Astrocyte (in vitro differentiated cells and primary cell): ENCODE measurements at places on chromosomes 11 and 22. TPM values are rescaled to one million over a fixed set of nuclear protein-coding genes. Genes with fewer than 3 reads are reported as not detected.

LRRN4CL gene
- 0.17 and 0.43 TPM in 2 replicates for total RNA-seq

AGBL2 gene
- 1.4 and 2.1 TPM in 2 replicates for total RNA-seq

- H3K4me3 ChIP-seq = no peak overlapping the region
- no peaks in the 10 kb centered on the region for H3K36me3 ChIP-seq
- peak overlapping the region; percentile 76 for H3K27ac ChIP-seq
- peaks cover 52% of the 10 kb centered on the region for H3K4me1 ChIP-seq
- no peaks in the 10 kb centered on the region for H3K27me3 ChIP-seq
Observed at GRCh38 chr11:69008737-69009440, 4.2 kb downstream of the MRGPRF start.

OR9G1 gene
- total RNA-seq = not detected in 2 replicates

CDC42BPG gene
- total RNA-seq = 2.0 and 4.6 TPM in 2 replicates

DNA sequence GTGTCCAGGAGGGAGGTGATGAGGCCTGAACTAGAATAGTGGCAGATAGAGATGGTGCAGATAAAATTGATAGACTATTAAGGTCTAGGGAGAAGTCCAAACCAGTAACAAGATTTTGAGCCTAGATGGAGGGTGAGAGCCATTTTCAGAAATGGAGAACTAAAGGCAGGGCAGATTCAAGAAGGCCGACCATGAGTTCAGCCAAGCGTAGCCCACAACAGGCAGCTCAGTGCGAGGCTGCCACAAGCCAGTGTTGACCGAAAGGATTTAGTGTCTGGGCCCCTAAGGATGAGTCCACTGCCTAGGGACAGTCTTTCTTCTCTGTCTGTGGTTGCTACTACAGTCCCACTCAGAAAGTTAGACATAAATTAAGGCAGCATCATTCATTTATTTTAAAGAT, 51.7 kb downstream of the PPP2R1B start:
- peaks cover 15% of the 10 kb centered on the region for H3K4me1 ChIP-seq
- no peak for DNase-seq
- peaks cover 17% of the 10 kb centered on the region for H3K36me3 ChIP-seq

DNA sequence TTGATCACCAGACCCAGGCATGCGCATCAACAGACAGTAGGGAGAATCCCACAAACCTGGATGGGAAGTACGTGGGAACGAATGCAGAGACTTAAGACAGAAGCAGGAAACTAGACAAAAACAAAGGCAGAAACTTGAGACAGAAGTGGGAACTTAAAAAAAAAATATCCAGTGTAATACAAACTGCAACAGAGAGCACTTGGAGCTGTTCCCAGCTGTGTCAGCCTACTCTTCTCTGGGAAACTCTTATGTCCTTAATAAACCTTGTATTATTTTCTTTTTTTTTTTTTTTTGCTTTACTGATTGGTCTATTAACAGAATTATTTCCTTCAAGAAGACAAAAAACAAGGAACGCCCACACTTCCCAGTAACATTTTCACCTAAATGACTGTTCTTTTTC, 1818.1 kb upstream of the RAG2 start:
- H3K27ac ChIP-seq = no peak overlapping the region
- DNase-seq = peak; percentile 25
- no peaks in the 10 kb centered on the region for H3K4me1 ChIP-seq
- H3K36me3 ChIP-seq = no peaks in the 10 kb centered on the region

DNA sequence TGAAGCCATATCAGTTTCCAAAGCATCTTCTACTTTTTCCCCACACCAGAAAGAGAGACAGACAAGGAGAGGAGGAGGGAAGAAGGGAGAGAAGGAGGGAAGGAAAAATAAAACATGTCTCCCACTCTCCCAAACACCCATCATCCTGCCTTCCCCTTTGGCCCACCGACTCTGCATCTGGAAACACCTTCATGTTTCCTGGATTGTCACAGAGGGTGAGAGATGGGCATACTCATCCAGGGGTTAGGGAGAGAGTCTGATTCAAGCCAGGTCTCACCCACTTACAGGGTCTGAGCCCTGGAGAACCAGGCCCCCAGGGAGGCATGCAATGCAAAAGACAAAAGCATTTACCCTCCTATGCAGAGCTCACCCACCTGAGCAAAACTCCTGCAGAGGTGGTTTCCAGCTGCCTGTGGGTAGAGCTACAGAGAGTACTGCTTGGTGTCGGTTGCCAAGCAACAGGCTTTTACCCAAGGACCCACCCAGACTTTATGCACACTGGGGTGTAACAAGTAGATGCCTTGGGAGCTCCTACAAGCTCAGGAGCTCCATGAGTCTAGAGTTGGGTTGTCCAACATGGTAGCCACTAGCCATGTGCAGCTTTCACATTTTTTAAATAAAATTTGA, 33.4 kb downstream of the MN1 start:
- H3K27ac ChIP-seq = no peak overlapping the region
- H3K4me1 ChIP-seq = no peaks in the 10 kb centered on the region
- no peaks in the 10 kb centered on the region for H3K27me3 ChIP-seq
- H3K36me3 ChIP-seq = peaks cover 25% of the 10 kb centered on the region

GRCh38 chr11:104817973-104818372, 80.3 kb downstream of the CASP12 start:
- no peaks in the 10 kb centered on the region for H3K4me1 ChIP-seq
- no peak for DNase-seq
- H3K4me3 ChIP-seq = no peak overlapping the region
- H3K36me3 ChIP-seq = no peaks in the 10 kb centered on the region
- no peak overlapping the region for H3K27ac ChIP-seq
- H3K27me3 ChIP-seq = no peaks in the 10 kb centered on the region

DNA sequence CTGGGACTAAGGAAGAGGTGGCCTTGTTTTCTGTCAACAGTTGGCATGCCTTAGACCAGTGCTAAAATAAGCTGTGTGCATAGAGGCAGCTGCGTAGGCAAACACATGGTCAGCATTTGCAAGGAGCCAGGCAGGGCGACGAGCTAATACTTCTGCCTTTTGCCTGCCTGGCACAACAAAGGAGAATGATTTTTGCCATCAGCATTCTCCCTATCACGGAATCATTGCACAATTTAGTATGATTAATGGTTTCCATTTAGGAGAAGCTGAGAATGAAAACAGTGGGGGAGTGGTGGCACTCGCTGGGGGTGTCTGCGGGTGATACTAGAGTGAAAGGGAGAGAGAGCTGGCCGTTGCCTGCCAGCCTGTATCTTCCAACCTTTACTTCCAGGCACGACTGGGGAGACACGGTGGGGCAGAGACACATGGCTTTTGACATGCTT, 336.0 kb downstream of the CADM1 start:
- H3K4me1 ChIP-seq = peaks cover 3% of the 10 kb centered on the region
- peaks cover 7% of the 10 kb centered on the region for H3K27me3 ChIP-seq
- peak; percentile 26 for DNase-seq
- no peak overlapping the region for H3K4me3 ChIP-seq
- H3K36me3 ChIP-seq = no peaks in the 10 kb centered on the region

TTC28 gene
- total RNA-seq = 23.2 and 24.4 TPM in 2 replicates

OR6Q1 gene
- total RNA-seq = not detected in 2 replicates

- no peak overlapping the region for H3K4me3 ChIP-seq
- no peak for DNase-seq
- H3K27ac ChIP-seq = no peak overlapping the region
- no peaks in the 10 kb centered on the region for H3K36me3 ChIP-seq
- H3K4me1 ChIP-seq = peaks cover 20% of the 10 kb centered on the region
Observed at GRCh38 chr11:68370211-68371111, 58.1 kb downstream of the LRP5 start.

GRCh38 chr11:99320769-99321290, 300.1 kb downstream of the CNTN5 start:
- H3K4me3 ChIP-seq = no peak overlapping the region
- H3K4me1 ChIP-seq = no peaks in the 10 kb centered on the region
- H3K27ac ChIP-seq = no peak overlapping the region
- no peaks in the 10 kb centered on the region for H3K27me3 ChIP-seq
- H3K36me3 ChIP-seq = no peaks in the 10 kb centered on the region

- no peak for DNase-seq
- H3K27ac ChIP-seq = no peak overlapping the region
- H3K27me3 ChIP-seq = no peaks in the 10 kb centered on the region
- no peaks in the 10 kb centered on the region for H3K36me3 ChIP-seq
- peak overlapping the region; percentile 60 for H3K4me3 ChIP-seq
- H3K4me1 ChIP-seq = peaks cover 28% of the 10 kb centered on the region
Observed at GRCh38 chr22:50242406-50242949, 2.3 kb downstream of the TUBGCP6 start.

- no peaks in the 10 kb centered on the region for H3K4me1 ChIP-seq
- no peaks in the 10 kb centered on the region for H3K36me3 ChIP-seq
- no peak for DNase-seq
- H3K4me3 ChIP-seq = no peak overlapping the region
- H3K27me3 ChIP-seq = peaks cover 7% of the 10 kb centered on the region
- H3K27ac ChIP-seq = no peak overlapping the region
Observed at GRCh38 chr11:117716521-117717440, 80.2 kb downstream of the DSCAML1 start.

OR8G1 gene
- not detected in 2 replicates for total RNA-seq

DNA sequence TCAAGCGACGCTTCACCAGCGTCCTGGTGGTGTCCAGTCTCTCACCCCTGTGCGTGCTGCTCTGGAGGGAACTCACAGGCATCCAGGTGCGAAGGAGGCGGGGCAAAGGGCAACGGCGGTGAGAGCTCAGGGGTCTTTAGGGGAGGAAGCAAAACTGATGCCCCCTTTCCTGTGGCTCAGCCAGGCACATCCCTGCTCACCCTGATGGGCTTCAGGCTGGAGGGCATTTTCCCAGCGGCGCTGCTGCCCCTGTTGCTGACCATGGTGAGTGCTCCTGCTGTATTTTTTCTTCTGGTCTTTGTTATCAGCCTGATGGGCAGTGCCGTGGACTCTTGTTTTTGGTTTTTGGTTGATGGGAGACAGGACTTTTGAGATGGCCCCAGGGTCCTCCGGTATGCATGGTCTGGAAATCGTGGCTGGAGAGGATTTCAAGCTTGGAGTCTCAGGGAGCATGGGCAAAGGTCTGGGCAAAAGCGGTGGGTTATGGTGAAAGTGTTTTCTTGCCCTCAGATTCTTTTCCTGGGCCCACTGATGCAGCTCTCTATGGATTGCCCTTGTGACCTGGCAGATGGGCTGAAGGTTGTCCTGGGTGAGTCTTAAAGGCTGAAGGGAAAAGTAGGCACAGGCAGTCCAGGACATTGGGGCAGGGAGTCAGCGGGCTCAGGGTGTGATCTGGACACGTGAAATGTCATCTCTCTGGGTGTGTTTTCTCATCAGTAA, 695 bp downstream of the RCE1 start:
- peaks cover 19% of the 10 kb centered on the region for H3K4me1 ChIP-seq
- H3K4me3 ChIP-seq = peak overlapping the region; percentile 84
- peak overlapping the region; percentile 94 for H3K27ac ChIP-seq
- no peak for DNase-seq
- H3K27me3 ChIP-seq = no peaks in the 10 kb centered on the region

DNA sequence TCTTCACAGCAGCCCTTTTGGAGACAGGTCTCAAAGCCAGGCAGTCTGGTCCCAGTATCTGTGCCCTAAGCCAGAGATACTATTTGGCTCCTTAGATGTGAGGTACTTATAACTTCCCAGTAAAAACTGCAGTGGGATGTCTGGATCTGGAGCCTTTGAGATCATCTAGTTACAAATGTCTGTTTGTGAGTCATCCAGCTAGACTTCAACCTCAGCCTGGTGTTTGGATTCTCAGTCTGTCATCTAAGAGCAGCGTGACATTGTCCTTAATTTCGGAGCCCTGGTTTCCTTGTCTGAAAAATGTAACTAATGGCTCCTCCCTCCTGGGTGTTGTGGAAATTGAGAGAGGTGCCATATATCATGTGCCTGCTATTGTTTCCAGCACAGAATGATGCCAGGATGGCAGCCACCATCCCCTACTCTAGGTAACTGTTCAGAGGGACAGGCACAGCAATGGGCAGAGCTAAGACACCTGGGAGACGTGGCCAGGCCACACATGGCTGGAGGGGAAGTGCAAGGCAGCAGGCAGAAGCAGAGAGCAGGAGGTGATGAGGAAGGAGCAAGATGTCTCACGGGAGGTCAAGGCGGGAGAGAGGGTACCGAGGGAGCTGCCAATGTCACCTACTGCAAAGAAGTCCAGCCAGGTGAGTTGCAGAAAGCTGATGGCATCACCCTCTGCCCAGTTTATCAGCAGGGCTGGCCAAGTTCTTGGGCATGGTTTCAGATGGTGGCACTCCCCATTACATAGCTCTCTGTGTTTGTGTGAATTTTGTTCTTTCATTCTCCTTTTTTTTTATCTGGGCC, 20.6 kb upstream of the ST3GAL4 start:
- H3K36me3 ChIP-seq = no peaks in the 10 kb centered on the region
- DNase-seq = peak; percentile 65
- H3K4me3 ChIP-seq = no peak overlapping the region
- H3K27ac ChIP-seq = no peak overlapping the region
- peaks cover 23% of the 10 kb centered on the region for H3K4me1 ChIP-seq
- H3K27me3 ChIP-seq = no peaks in the 10 kb centered on the region
